ENCODE measurements at places on chromosomes 16 and 17. TPM values are rescaled to one million over a fixed set of nuclear protein-coding genes. Genes with fewer than 3 reads are reported as not detected.

RNF227 gene
- 6.2 TPM for total RNA-seq

CASKIN1 gene
- total RNA-seq = 1.0 TPM

NETO2 gene
- total RNA-seq = 28.0 TPM

GPRC5B gene
- total RNA-seq = not detected

ACSM5 gene
- total RNA-seq = not detected

GRIN2C gene
- total RNA-seq = 0.34 TPM

- H3K27ac ChIP-seq = no peak overlapping the region
- H3K4me3 ChIP-seq = no peak overlapping the region
- peaks cover 32% of the 10 kb centered on the region for H3K27me3 ChIP-seq
- no peak for DNase-seq
- no peaks in the 10 kb centered on the region for H3K4me1 ChIP-seq
These were observed 44.9 kb upstream of the XYLT1 start for GRCh38 chr16:17515421-17516210.

DNA sequence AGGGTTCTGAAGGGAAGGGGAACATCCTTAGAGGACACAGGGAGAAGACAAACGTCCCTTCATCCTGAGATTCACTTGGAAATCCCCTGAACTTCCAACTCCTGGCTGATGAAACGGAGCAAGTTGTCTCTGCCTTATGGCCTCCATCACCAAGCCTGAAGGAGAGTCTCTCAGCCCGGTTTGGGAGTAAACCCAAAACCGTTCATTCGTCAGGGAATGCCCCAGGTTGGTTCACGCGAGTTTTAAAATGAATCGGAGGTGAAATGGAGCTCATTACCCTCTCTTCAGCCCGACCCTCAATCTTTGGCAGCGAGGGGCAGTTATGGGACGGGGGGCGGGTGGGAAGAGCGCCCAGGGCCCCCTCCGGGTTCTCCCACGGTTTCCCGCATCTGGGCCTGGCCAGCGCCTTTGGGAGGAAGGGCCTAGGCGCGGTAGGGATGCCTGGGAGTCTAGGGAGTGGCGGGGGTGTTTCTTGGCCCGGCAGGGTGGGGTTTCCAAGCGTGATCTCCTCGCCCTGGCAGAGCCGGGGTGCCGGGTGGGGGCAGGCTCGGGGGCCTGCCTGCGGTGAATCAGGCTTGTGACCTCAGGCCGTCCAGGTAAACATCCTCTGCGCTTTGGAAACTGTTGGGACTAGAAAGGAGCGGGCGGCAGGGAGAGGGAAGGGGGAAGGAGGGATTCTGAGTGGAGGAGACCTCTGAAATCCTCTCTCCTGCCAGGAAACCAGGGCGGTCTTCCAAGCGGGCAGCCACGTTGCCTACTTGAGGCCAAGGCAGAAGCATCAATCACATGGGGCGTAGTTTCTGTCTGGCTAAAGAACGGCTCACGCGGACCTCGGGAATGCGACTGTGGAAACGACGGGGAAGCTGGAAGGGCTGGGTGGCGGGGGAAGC lies 24.1 kb upstream of the HOXB13 start:
- no peak for DNase-seq
- H3K4me1 ChIP-seq = peaks cover 16% of the 10 kb centered on the region
- H3K27ac ChIP-seq = no peak overlapping the region
- no peak overlapping the region for H3K4me3 ChIP-seq
- no peaks in the 10 kb centered on the region for H3K36me3 ChIP-seq

GRCh38 chr16:19245326-19245925 lies 40.1 kb upstream of the CLEC19A start:
- H3K4me3 ChIP-seq = no peak overlapping the region
- no peaks in the 10 kb centered on the region for H3K4me1 ChIP-seq
- no peak overlapping the region for H3K27ac ChIP-seq
- no peak for DNase-seq
- no peaks in the 10 kb centered on the region for H3K36me3 ChIP-seq
- H3K27me3 ChIP-seq = peaks cover 2% of the 10 kb centered on the region

- DNase-seq = no peak
- peaks cover 15% of the 10 kb centered on the region for H3K36me3 ChIP-seq
- H3K27me3 ChIP-seq = no peaks in the 10 kb centered on the region
- no peak overlapping the region for H3K27ac ChIP-seq
- H3K4me3 ChIP-seq = no peak overlapping the region
- H3K4me1 ChIP-seq = peaks cover 43% of the 10 kb centered on the region
These were observed 129.1 kb downstream of the SNX11 start for GRCh38 chr17:48236681-48237134.

DNA sequence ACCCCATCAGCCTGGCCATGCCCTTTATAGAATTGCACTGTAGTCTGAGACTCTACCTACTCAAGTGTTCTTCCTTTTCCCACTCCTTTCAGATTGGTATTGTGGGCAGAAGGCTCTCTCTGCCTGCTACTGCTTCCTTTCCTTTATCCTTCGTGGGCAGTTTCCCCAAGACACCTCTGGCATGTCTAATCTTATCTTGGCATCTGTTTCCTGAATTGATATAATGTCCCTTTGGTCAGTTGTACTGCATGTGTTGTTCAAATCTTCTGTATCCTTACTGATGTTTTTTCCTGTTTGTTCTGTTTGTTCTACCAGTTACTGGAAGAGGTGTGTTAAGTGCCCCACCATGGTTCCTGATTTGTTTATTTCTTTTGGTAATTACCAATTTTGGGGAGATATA lies 29.5 kb upstream of the MSI2 start:
- H3K27ac ChIP-seq = no peak overlapping the region
- H3K4me1 ChIP-seq = no peaks in the 10 kb centered on the region
- H3K4me3 ChIP-seq = no peak overlapping the region

GRCh38 chr17:8125947-8126490 lies 2.1 kb upstream of the HES7 start:
- H3K4me1 ChIP-seq = peaks cover 42% of the 10 kb centered on the region
- peaks cover 49% of the 10 kb centered on the region for H3K27me3 ChIP-seq
- peak overlapping the region; percentile 97 for H3K27ac ChIP-seq
- no peak for DNase-seq

- no peaks in the 10 kb centered on the region for H3K27me3 ChIP-seq
- H3K4me1 ChIP-seq = no peaks in the 10 kb centered on the region
- no peak overlapping the region for H3K27ac ChIP-seq
- no peak overlapping the region for H3K4me3 ChIP-seq
- H3K36me3 ChIP-seq = no peaks in the 10 kb centered on the region
These were observed 312.1 kb downstream of the SNX29 start for GRCh38 chr16:12288537-12289174.

DNA sequence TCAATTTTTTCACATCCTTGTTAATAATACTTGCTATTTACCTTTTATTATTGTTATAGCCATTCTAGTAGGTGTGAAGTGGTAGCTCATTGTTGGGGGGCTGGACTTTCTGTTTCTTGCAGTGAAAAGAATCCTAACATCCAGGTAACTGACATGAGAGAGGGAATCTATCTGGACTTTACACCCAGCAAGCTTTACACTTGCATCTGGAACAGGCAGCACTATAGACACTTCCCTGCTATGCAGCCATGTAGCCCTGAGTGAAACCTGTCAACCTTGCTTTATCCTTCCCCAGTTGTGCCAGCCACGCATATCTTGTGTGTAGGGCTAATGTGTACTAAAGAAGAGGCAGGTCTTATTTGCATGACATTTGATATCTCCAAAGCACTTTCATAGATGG lies 16.9 kb upstream of the ABCC12 start:
- peaks cover 6% of the 10 kb centered on the region for H3K27me3 ChIP-seq
- no peak overlapping the region for H3K4me3 ChIP-seq
- H3K4me1 ChIP-seq = no peaks in the 10 kb centered on the region
- DNase-seq = no peak
- no peaks in the 10 kb centered on the region for H3K36me3 ChIP-seq

DNA sequence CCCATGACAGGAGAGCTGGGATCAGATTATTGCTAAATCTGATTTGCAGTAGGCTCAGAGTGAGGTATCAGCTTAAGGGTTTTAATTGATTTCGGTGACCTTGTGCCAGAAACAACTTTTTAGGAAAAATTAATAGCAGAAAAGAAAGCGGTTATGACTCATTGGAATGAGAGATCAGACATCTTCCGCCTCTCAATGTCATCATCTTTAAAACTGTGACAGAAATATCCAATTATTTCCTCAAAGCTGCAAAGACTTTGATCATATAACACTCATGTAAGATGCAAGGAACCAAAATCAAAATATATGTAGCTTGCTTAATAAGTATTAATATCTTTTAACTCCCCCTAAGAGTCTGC lies 190.1 kb upstream of the FOXF1 start:
- no peaks in the 10 kb centered on the region for H3K36me3 ChIP-seq
- H3K27me3 ChIP-seq = peaks cover 6% of the 10 kb centered on the region
- DNase-seq = no peak
- H3K27ac ChIP-seq = no peak overlapping the region

DNA sequence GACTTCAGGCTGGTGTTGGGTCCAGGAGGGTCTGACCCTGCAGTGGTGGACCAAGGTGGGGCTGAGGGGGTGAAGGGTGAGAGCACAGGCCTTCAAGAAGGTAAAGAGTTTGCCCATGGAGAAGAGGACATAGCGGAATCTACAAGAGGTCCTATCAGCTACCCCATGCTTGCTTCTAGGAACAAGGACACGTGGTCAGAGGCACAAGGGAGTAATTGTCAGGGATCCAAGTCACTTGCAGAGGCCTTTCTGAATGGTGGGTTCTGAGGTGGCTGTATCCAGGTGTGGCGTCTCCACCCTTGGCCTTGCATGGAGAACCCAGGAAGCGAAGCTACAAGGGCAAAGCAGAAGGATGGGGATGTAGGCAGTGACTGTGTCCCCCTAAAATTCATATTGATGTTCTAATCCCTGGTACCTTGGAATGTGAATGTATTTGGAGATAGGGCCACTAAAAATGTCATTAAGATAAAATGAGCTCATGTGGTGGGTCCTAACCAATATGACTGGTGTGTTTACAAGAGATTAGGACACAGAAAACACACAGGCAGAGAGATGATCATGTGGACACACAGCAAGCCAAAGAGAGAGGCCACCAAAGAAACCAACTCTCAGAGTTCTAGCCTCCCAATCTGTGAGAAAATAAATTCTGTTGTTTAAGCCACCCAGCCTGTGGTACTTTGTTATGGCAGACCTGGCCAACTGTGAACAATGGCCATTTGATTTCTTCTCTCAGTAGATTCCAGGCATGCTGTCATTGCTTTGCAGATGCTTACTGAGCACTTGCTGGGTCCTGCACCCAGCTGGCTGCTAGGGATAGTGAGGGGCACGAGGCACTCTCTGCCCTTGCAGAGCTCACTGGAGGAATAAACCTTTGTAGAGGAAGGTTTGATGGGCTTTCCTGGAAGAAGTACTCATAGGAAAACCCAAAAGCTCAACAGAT lies 75.8 kb downstream of the UTP18 start:
- H3K4me1 ChIP-seq = no peaks in the 10 kb centered on the region
- no peak overlapping the region for H3K4me3 ChIP-seq
- no peak for DNase-seq
- peaks cover 1% of the 10 kb centered on the region for H3K27me3 ChIP-seq
